ENCODE measurements at places on chromosomes 11 and 22.
A peak's percentile ranks its signal among the peaks of the same experiment; 100 is the strongest.

- peak; percentile 93 for DNase-seq
Measured at GRCh38 chr11:65541093-65541982, 16.5 kb downstream of the SCYL1 start.

DNA sequence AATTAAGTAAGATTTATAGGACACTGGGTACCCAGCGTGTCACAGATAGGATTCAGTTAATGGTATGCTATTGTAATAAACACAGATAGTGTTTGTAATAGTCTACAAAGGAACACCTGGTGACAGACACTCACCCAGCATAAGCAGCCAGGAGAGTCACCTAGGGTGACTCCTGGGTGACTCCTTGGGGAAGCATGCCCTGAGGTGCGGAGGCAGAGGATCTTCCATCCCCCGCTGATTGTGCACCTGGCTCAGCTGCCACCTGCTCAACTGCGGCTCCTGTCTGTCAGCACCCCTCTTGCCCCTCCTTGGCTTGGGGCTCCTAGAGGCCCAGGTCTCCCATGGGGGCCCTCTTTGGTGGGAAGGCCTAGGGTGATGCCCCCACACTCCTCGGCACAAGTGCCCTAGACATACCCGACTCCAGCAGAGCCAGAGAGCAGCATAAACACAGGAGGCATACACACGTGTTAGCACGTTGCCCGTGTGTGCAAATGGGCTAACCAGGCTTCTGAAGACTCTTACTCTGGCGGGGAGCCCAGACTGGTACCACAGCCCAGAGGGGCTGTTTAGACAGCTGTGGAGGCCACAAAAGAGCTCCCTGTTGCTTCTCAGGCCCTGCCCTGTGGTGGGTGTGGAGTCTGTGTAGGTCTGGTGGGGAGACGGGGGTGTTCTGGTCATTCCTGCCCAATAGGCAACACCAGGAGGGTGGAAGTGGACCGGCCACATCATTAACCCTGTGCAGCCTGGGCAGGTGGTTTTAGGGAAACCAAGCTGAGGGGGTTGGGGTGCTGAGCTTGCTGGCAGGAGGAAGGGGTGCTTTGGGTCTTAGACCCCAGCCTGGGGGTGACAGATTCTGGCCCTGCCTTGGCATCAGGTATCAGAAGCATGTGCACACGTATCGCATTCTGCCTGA lies 3.0 kb downstream of the INPPL1 start:
- peak; percentile 92 for DNase-seq

DNA sequence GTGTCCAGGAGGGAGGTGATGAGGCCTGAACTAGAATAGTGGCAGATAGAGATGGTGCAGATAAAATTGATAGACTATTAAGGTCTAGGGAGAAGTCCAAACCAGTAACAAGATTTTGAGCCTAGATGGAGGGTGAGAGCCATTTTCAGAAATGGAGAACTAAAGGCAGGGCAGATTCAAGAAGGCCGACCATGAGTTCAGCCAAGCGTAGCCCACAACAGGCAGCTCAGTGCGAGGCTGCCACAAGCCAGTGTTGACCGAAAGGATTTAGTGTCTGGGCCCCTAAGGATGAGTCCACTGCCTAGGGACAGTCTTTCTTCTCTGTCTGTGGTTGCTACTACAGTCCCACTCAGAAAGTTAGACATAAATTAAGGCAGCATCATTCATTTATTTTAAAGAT lies 51.7 kb downstream of the PPP2R1B start:
- DNase-seq, result no peak

- no peak for DNase-seq
Measured at GRCh38 chr11:123856444-123856843, 29.0 kb downstream of the TMEM225 start.

DNA sequence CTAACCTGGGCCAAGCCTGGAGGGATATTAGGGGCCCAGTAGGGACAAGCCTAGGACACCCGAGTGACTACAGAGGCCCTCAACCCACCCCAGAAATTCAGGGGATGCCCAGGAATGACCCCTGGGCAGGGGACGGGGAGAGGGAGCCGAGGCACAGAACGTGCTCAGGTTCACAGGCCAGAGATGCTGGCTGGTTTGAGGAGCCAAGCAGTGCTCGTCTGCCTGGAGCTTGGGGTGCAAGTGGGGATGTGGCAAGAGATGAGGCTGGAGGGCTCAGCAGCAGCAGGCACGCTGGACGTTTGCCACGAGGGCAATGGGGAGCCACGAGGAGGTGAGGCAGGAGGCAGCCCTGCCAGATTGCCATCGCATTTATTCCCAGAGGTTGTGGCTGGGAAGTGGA lies 34.0 kb upstream of the EMID1 start:
- DNase-seq, result no peak

DNA sequence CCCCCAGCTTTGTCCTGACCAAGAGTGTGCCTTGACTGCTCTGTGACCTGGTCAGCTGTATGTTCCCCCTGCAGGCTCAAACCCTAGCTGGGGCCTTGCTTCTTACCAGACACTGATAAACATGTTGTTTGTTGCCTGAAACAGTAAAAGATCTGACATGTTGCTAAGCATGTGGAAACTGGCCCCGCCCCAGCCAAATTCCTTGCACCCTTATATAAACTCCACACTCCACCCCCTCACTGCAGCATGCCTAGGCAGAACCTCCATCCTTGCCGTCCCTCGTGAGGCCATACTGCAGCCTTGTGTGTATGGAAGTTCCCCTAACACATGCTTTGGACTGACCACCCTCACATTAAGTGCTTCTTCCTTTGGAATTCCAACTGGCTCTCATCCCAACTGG lies 27.3 kb downstream of the LRRC74B start:
- no peak for DNase-seq

DNA sequence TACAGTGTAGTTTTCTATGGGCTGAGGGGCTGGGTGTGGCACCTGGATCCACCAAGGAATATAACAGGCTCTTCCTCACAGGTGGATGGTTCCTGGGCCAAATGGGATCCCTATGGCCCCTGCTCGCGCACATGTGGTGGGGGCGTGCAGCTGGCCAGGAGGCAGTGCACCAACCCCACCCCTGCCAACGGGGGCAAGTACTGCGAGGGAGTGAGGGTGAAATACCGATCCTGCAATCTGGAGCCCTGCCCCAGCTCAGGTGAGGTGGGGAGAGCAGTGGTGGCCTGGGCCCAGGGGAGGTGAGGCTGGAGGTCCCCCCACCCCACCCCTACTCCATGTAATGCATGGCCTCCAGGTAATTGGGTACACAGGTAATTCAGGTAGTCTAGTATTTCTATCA lies 20.7 kb downstream of the ADAMTS15 start:
- DNase-seq, result peak; percentile 30

DNA sequence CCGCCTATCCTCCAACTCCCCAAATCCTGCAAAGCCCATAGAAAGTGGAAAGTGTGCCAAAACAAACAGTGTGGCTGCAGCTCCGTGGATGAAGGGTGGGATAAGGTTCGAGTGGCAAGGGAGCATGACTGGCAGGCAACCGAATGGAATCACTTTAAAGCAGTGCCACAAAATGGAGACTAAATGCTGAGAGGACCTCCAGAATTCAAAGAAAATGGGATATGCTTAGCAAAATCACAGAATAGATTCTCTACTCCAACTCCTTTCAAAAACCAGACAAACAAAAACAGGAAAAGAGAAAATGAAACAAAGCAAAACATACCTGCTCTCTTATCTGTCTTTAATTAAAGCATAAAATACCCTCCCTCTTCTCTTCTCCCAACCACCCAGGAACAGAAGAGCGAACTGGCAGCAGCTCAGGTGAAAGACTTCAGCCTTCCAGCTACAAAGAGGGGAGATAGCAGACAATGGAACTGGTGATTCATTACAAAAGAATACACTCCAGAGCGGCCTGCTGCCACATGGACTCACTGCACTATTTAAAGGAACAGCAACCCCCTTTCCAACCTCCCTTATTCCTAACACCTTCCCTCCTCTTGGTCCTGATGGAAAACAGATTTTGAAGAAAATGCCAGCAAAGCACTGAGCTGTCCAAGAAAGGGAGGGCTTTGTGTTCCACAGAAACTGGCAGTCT lies 118.5 kb downstream of the APOL5 start:
- peak; percentile 62 for DNase-seq

DNA sequence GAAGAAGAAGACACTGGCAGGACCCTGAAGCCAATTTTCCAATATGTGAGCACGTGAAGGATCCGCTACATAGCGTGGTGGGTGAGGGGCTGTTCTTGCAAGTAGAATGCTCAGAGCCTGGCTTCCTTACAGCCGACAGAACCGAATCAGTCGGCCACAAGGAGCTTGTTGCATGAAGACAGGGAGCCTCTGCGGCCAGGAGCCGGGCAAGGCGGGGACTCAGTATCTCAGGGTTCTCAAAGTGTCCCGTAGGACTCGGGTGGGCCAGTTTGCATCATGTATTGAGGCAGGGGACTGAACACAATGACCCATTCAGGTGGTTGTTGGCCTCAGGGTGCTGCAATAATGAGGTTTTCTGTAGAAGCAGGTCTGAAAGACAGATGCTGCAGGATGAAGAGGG lies 289.5 kb downstream of the NTM start:
- DNase-seq, result peak; percentile 62

GRCh38 chr11:68904248-68904847 lies 657 bp downstream of the IGHMBP2 start:
- DNase-seq, result peak; percentile 92

DNA sequence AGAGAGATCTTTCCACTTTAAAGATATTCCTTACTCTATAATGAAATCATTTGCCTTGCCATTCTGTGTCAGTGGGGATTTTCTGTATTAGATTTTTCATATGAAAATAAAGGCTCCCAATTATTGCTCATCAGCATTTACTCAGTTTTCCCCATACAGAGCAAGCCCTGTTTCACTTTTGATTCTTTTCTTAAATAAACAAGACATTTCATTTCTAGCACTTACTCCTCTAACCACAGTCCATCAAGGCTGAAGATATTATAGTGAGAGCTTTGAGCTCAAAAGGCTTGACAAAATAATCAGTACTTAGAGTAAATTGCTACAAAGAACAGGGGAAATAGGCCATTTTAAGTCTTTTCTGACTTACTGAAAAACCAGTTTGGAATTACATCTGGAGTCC lies 385.1 kb downstream of the LRRC4C start:
- no peak for DNase-seq

DNA sequence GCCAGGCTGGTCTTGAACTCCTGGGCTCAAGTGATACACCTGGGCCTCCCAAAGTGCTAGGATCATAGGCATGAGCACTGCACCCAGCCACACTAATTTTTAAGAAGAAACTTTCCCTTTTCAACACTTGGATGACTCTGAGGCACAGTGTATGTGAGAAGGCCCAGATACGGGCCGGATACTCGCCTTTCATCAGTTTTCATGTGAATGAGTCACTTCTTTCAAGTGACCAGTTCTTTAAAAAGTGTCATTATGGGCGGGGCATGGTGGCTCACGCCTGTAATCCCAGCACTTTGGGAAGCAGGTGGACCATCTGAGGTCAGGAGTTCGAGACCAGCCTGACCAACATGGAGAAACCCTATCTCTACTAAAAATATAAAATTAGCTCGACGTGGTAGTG lies 120.8 kb downstream of the CTTN start:
- peak; percentile 56 for DNase-seq

GRCh38 chr11:11403763-11404725 lies 51.0 kb upstream of the CSNK2A3 start:
- no peak for DNase-seq

- DNase-seq, result peak; percentile 65
Measured at GRCh38 chr22:27719535-27720227, 81.9 kb downstream of the MN1 start.

DNA sequence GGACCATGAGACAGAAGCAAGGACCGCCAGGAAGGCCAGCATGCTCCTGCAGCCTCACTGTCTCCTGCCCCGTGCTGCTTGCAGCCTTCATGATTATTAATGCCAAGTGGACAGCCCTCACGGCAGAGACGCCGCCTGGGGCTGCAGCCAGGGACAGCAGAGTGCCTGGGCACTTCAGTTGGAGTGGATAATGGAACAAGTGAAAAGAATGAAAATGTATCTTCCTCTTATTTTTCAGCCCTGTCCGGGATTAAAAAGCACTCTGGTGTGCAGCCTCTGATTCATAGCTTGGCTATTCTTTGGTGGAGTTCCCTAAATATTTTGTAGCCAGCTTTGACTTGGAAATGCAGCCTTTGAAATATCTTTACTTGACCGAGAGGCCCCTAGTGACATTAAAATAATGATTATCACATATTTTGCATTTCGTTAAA lies 1404.2 kb downstream of the BRD1 start:
- peak; percentile 91 for DNase-seq

- no peak for DNase-seq
Measured at GRCh38 chr11:115423728-115424459, 80.3 kb downstream of the CADM1 start.

DNA sequence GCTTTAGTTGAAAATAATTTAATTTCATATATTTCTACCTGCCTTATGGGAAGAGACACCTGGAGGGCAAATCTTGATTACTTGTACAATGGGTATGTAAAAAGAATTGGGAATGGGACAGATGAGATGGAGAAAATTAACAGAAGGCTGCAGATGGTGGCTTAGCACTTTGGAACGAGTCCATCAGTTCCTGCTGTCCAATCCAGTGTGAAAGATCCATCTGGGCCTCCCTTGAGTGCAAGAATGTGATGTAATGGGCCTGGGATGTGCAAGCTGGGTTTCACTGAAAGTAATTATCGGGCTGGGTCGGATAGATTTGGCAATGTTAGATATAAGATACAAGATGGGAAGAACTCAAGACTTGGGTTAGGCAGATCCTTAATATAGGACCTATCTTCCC lies 42.0 kb downstream of the CECR2 start:
- no peak for DNase-seq

GRCh38 chr11:130434521-130435223 lies 6.3 kb upstream of the ADAMTS8 start:
- peak; percentile 86 for DNase-seq

- DNase-seq, result no peak
Measured at GRCh38 chr11:40118780-40119179, 1340.7 kb downstream of the LRRC4C start.

DNA sequence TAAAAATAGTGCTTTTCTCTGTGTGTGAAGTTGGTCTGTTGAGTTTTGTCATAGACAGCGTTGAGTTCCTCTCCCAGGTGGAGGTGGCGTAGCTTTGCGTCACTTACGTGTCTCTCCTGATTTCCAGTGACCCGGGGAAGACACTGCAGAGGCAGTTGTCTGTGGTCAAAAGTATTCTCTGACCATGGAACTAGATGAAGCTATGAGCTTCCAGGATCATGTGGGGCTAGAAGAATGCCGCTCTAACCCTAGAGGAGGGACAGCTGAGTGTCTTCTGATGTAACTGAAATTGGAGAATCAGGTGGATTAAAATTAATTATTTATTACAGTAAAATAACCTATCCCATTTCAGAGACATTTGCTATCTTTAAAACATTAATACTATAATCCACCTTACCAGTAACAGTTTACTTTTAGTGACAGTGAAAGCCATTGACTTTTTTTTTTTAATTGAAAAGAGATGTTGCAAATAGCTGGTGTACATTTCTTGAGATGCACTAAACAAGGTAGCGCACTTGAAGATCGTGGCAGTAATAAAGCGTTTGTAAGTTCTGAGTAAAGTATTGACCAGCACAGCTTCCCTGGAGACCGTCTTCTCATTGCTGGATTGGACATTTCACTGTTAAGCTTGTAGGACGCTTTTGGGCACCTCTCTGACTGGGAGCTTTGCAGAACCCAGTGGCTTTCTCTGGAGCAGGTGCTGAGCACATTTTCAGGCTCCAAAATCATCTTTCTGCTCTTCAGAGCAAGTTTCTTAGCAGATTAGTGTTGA lies 9.7 kb downstream of the CAT start:
- DNase-seq, result no peak
